ENCODE measurements at places on chromosomes 3 and 15. TPM values are rescaled to one million over a fixed set of nuclear protein-coding genes. Genes with fewer than 3 reads are reported as not detected.

DNA sequence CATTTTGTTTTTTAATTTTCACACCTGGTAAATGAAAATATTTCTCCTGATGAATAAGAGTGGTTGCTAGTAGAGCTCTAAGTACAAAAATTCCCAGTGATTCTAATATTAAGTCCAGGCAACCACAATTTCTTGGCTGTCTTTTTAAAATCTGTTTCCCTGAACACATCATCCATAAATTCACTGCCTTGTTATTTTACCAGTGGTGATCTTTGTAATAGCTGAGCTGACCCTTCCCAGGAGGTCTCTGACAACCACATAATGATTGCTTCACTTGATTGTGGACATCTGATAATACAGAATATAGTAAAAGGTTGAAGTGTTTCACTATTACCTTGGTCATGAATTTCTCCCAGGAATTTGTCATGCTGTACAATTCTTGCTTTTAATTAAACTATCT is 13.9 kb upstream of the TOP2B start:
- no peak for DNase-seq
- no peak overlapping the region for H3K4me3 ChIP-seq
- no peaks in the 10 kb centered on the region for H3K4me1 ChIP-seq
- H3K36me3 ChIP-seq: no peaks in the 10 kb centered on the region
- H3K27ac ChIP-seq: no peak overlapping the region
- H3K27me3 ChIP-seq: no peaks in the 10 kb centered on the region

The PATL2 gene
- total RNA-seq: 0.42 TPM

DNA sequence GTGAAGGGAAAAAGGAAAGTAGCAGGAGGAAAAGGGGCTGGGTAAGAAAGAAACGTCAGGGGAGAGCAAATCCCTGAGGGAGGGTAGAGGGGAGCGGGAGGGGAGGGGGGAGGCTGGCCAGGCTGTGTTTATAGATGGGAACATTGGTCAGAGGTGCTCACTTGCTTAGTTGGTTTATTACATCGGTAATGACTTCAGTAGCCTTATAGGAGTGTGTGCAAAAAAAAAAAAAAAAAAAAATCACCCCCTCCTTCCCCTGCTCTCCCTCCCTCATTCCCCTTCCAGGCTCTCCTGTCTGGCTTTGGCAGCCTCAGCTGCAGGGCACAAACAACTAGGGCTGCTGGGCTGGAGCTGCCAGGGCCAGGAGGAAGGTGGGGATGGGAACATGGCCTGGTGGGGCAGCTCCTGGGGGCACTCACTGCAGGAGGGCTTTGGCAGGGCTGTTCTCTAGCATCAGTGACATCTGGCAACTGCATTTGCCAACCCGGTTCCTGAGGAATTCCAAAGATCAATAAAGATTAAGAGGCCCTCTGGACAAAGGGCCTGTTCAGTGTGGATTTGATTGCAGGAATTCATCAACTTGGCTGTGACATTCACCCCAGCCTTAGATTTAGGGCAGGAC is 334.5 kb upstream of the FRG2C start:
- no peaks in the 10 kb centered on the region for H3K27me3 ChIP-seq
- H3K27ac ChIP-seq: no peak overlapping the region
- H3K4me1 ChIP-seq: no peaks in the 10 kb centered on the region
- no peak for DNase-seq
- no peak overlapping the region for H3K4me3 ChIP-seq
- H3K36me3 ChIP-seq: no peaks in the 10 kb centered on the region

GRCh38 chr3:193943200-193943599 is 192.7 kb upstream of the HES1 start:
- no peaks in the 10 kb centered on the region for H3K27me3 ChIP-seq
- H3K27ac ChIP-seq: no peak overlapping the region
- no peak for DNase-seq
- no peak overlapping the region for H3K4me3 ChIP-seq
- H3K4me1 ChIP-seq: no peaks in the 10 kb centered on the region

DNA sequence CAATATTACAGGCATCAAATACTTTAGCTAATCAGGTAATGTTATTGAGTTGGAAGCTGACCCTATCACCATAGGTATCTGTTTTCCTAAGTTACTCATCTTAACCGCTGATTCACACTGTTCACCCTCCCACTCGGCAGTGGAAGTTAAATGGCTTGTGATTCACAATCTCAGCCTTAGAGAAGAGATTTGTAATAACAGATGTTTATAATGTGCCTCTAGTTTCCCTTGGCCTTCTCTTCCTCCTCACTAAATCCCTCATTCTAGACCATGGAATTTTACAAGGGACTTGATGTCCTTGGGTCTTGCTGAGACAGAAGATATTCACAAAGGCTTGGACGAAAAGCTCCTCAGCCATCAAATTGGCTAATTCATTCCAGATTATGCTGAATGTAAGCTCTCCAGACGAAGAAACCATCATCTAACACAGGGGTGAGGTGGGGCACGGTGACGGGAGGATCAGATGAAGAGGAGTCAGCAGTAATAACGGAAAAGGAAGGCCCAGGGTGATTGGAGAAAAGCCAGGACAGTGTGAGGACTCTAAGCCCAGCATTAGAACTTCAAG is 931.7 kb downstream of the MCTP2 start:
- DNase-seq: no peak
- no peaks in the 10 kb centered on the region for H3K36me3 ChIP-seq
- H3K4me3 ChIP-seq: no peak overlapping the region
- H3K27me3 ChIP-seq: no peaks in the 10 kb centered on the region

GRCh38 chr3:80870476-80871041 is 890.9 kb downstream of the GBE1 start:
- no peaks in the 10 kb centered on the region for H3K36me3 ChIP-seq
- no peak for DNase-seq
- no peak overlapping the region for H3K4me3 ChIP-seq
- H3K27ac ChIP-seq: no peak overlapping the region

DNA sequence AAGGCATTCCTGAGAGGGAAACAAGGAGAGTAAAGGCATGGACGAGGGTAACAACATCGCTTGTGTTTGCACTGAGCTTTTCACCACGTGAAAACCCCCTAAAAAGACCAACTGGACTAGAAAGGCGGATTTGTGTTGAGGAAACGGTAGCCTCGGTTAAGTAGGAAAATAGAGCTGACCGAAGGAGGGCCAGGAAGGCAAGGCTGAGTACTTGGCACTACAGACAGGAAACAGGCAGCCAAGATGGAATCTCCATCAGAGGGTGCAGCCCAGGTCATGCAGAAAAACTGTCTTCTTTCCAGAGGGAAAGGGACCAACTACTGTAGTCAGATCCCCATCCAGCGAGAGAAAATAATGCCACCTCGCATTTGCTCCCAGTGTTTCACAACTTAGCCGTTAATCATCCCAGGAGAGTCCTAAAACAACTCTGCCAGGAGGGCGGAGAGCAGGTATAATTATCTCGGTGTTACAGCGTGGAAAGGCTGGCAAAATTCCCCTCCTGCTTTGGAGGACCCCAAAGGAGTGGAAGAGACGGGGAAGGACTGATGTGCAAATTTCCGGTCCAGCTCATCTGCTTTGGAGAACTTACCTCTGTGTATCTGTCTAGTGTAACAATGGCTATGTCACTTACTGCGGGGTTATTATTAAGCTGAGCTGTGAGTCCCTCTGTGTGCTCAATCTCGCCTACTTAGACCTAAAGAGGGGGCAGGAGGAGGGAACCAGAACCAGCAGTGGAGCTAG is 77.2 kb downstream of the MYO1E start:
- no peaks in the 10 kb centered on the region for H3K36me3 ChIP-seq
- H3K27ac ChIP-seq: peak overlapping the region; percentile 44
- no peak for DNase-seq

DNA sequence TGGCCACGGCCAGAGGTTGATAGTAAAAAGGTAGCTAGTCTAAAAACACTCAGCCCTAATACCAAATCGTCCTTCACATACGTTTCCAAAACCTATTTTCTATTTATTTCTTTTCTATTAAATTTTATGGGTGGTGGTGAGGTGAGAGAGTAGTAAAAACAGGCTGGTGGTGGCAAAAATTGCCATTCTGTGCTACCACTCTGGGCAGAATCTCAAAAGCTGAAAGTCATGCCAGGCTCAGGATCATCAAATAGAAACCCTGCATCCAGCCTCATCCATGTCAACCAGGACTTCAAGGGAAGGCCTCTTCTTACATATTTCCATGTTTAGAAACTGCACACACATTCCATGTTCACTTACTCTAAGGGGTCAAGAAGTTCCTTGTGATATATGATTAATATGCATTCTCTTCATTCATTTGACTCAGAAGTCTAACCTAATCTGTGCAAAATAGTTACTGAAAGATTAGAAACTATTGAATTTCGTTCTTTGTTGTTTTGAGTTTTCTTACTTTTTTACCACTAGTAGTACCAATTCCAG is 153.1 kb downstream of the TNIK start:
- no peaks in the 10 kb centered on the region for H3K36me3 ChIP-seq
- H3K4me1 ChIP-seq: no peaks in the 10 kb centered on the region
- no peaks in the 10 kb centered on the region for H3K27me3 ChIP-seq
- H3K4me3 ChIP-seq: no peak overlapping the region
- H3K27ac ChIP-seq: no peak overlapping the region

- no peak for DNase-seq
- H3K27ac ChIP-seq: no peak overlapping the region
- no peak overlapping the region for H3K4me3 ChIP-seq
- H3K27me3 ChIP-seq: no peaks in the 10 kb centered on the region
- H3K4me1 ChIP-seq: no peaks in the 10 kb centered on the region
Observed at GRCh38 chr3:9497821-9498565, 55.6 kb downstream of the LHFPL4 start.

DNA sequence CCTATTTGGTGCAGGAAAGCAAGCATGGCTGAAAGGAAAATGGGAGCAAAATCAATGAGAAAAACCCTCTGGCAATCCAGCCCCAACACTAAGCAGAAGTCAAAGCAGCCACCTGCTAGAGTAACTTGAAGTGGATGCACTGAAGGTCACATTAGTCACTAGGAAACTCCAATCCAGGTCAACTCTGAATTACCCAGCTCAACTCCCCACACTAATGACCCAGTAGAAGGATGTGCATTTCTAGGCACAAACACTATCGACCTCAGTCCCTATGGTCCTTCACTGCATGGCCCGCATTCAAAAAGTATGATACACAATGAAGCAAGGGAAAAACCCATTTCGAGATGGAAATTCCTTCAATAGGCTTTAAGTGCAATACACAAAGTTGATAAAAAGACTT is 80.6 kb downstream of the RAD18 start:
- DNase-seq: no peak
- no peaks in the 10 kb centered on the region for H3K36me3 ChIP-seq
- no peak overlapping the region for H3K4me3 ChIP-seq
- no peaks in the 10 kb centered on the region for H3K4me1 ChIP-seq

GRCh38 chr3:122295266-122296062 is 29.6 kb upstream of the CSTA start:
- H3K27me3 ChIP-seq: no peaks in the 10 kb centered on the region
- no peak for DNase-seq
- H3K27ac ChIP-seq: peak overlapping the region; percentile 53
- peaks cover 19% of the 10 kb centered on the region for H3K4me1 ChIP-seq
- no peak overlapping the region for H3K4me3 ChIP-seq

GRCh38 chr3:164416491-164417222 is 661.6 kb downstream of the SI start:
- no peaks in the 10 kb centered on the region for H3K4me1 ChIP-seq
- H3K27me3 ChIP-seq: no peaks in the 10 kb centered on the region
- no peak overlapping the region for H3K4me3 ChIP-seq
- DNase-seq: no peak
- H3K36me3 ChIP-seq: no peaks in the 10 kb centered on the region
- no peak overlapping the region for H3K27ac ChIP-seq

The IGF2BP2 gene
- 5.5 TPM for total RNA-seq

- no peak overlapping the region for H3K27ac ChIP-seq
- H3K4me1 ChIP-seq: no peaks in the 10 kb centered on the region
- H3K4me3 ChIP-seq: no peak overlapping the region
Observed at GRCh38 chr3:171585039-171585438, 124.8 kb upstream of the TNIK start.

The CNTN6 gene
- total RNA-seq: 0.05 TPM

GRCh38 chr3:58526515-58526957 is 10.5 kb downstream of the ACOX2 start:
- no peaks in the 10 kb centered on the region for H3K27me3 ChIP-seq
- no peak overlapping the region for H3K4me3 ChIP-seq
- no peak overlapping the region for H3K27ac ChIP-seq
- H3K4me1 ChIP-seq: no peaks in the 10 kb centered on the region

The WNT5A gene
- total RNA-seq: 4.3 TPM

GRCh38 chr15:79381593-79381992 is 50.5 kb upstream of the MINAR1 start:
- no peak overlapping the region for H3K4me3 ChIP-seq
- no peaks in the 10 kb centered on the region for H3K36me3 ChIP-seq
- no peak overlapping the region for H3K27ac ChIP-seq
- no peaks in the 10 kb centered on the region for H3K27me3 ChIP-seq
- DNase-seq: no peak

DNA sequence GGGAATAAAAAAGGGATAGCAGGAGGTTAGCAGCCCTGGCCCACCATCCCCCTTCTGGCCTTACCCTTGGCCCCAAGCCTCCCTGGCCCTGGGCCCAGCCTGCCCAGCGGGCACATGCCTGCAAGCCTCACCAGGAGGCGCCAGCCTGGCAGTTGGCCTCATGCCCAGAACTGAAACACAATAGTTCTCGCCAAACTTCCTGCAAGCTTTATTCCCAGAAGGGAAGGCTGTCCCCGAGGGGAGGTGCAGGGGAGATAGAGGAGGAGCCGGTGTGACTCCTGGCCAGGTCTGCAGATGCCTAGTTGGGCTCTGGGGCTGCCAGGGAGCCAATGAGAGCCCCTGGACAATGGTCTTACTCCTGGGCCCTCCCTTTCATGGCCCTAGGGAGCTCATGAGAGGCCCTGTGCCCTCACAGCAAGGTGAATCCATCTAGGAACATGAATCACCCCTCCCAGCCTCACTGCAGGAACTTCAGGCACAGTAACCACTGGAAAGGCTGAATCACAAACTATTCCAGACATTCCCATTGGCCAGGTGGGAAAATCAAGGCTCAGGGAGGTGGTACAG is 4.0 kb downstream of the CCDC33 start:
- H3K36me3 ChIP-seq: no peaks in the 10 kb centered on the region
- H3K4me1 ChIP-seq: peaks cover 6% of the 10 kb centered on the region
- DNase-seq: peak; percentile 98
- H3K27me3 ChIP-seq: no peaks in the 10 kb centered on the region
- H3K4me3 ChIP-seq: no peak overlapping the region

DNA sequence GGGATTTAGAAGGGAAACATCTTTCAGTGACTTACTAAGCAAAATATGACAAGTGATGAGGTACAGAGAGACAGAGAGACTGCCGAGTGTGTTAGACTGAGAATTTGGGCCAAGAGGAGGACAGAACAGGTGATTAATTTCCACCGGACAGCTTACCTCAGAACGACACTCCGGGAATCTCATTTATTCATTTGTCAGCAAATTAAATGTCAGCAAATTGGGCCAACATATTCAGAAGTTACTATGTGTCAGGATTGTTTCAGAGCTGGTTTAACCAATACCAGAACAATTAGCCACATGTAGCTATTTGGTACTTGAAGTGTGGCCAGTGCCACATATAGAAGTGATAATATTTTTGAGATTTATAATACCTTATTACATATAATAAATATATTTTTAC is 232.6 kb upstream of the CNTN3 start:
- no peak overlapping the region for H3K4me3 ChIP-seq
- no peak overlapping the region for H3K27ac ChIP-seq
- DNase-seq: no peak
- no peaks in the 10 kb centered on the region for H3K36me3 ChIP-seq
- no peaks in the 10 kb centered on the region for H3K4me1 ChIP-seq

- no peaks in the 10 kb centered on the region for H3K36me3 ChIP-seq
- no peaks in the 10 kb centered on the region for H3K27me3 ChIP-seq
- H3K27ac ChIP-seq: no peak overlapping the region
- no peak overlapping the region for H3K4me3 ChIP-seq
- no peaks in the 10 kb centered on the region for H3K4me1 ChIP-seq
- DNase-seq: no peak
Observed at GRCh38 chr3:122943828-122944190, 83.8 kb downstream of the SEMA5B start.
